ENCODE measurements at places on chromosomes 2 and 18. TPM values are rescaled to one million over a fixed set of nuclear protein-coding genes. Genes with fewer than 3 reads are reported as not detected.

Gene SERPINB13
- not detected for total RNA-seq

Gene MYOM1
- total RNA-seq, result 0.86 TPM

Gene NAT8
- not detected for total RNA-seq

Gene FKBP1B
- 9.3 TPM for total RNA-seq

Gene RAB6C
- under 0.01 TPM for total RNA-seq

Gene CXCR1
- total RNA-seq, result not detected

Gene RELCH
- 50.1 TPM for total RNA-seq

Gene C18orf54
- total RNA-seq, result 6.0 TPM

Gene RTP5
- not detected for total RNA-seq

Gene GALR1
- total RNA-seq, result not detected

Gene CFAP221
- total RNA-seq, result not detected

Gene NT5C1B
- total RNA-seq, result not detected

Gene POTEC
- total RNA-seq, result under 0.01 TPM

GRCh38 chr18:9248661-9249060, 85.9 kb upstream of the TWSG1 start:
- no peak for DNase-seq

DNA sequence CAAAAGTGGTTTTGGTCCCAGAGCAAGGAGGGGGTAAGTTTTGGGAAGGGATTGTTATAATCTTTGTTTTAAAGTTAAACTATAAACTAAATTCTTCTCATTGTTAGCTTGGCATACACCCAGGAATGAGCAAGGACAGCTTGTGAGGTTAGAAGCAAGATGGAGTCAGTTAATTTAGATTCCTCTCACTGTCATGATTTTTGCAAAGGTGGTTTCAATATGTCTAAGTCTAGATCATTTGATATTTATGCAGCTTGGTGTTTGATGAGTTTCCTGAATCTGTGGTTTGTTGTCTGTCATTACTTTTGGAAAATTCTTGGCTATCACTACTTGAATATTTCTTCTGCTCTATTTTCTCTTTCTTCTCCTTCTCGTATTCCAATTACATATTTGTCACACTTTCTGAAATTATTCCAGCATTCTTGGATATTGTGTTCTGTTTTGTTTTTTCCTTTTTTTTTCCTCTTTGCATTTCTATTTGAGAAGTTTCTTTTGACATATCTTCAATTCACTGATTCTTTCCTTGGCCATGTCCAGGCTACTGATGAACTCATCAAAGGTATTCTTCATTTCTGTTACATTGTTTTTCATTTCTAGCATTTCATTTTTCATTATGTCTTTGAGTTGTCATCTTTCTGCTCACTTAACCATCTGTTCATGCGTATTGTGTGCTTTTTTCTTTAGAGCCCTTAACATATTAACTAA, 5.1 kb downstream of the SP140 start:
- no peak for DNase-seq

GRCh38 chr2:40935349-40935748, 483.5 kb upstream of the SLC8A1 start:
- no peak for DNase-seq

DNA sequence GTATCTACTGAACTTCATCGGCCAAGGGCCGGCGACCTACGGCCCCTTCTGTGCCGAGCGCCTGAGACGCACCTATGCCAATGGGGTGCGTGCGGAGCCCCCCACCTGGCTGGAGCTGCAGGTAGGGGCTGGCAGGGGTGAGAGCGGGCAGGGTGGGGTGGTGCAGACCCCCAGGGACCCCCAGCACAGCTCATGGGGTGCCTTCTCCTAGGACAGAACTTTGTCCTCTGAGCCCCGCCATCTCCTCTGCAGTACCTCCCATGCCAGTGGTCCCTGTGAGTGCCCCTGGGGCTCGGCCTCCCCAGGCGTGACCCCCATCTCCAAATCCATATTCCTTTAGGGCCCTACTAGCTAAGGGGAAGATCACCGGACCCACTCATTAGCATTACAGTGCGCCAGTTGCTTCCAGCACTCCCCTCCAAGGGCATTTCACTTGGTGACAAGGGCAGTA, 23.9 kb upstream of the GPR17 start:
- DNase-seq, result no peak

DNA sequence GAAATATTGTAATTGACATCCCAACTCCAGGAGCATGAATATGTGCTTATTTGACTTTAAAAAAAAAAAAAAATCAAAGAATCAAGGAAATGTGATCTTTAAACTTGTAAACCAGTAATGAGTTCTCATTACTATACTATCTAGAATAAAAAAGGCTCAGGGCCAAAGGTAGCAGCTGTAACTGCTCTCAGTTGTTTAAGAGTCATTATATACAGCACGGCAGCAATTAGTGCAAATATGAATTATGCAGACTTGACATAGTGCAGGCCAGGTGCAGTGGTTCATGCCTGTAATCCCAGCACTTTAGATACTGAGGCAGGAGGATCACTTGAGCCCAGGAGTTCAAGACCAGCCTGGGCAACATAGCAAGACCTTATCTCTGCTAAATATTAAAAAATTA, 125.7 kb upstream of the TTC39C start:
- DNase-seq, result no peak

- DNase-seq, result peak; percentile 47
Measured at GRCh38 chr2:187422282-187422681, 25.8 kb downstream of the CALCRL start.

- DNase-seq, result no peak
Measured at GRCh38 chr18:500632-501405, at the start of gene COLEC12. Gene COLEC12 (minus strand): TSS chr18:500701. CDS start chr18:500514, 187 bp downstream.

DNA sequence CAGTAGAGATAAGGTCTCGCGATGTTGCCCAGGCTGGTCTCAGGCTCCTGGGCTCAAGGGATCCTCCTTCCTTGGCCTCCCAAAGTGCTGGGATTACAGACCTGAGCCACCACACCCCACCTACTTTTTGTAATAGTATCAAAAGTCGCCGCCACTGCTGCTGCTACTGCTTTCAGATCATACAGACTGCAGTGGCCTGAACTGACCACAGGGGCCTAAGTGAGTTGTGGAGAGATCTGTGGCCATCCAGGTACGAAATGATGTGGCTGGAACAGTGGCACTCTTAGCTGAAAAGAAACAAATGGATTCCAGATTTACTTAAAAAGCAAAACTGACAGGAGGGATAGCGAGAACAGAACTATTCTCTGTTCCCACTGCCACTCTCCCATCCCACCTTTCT, 32.9 kb upstream of the POMC start:
- DNase-seq, result no peak

DNA sequence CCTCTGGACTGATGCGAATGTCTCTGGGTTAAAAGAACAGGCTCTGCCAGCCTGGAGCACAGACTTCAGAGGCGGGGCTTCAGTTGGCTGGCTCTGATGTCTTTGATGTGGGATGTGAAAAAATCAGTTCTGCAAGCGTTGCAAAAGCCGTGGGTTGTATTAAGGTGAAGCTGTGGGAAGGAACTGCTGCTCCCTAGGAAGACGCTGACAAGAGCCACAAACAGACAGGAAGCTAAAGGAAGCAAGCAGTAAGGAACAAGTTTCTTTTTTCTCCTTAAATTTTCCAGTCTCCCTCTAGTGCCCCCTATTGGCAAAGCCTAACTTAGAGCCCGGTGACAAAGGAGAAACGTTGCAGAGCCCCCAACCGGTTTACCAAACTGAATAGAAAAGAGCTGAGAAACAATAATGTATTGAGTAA, 239.0 kb downstream of the CCDC178 start:
- peak; percentile 44 for DNase-seq

DNA sequence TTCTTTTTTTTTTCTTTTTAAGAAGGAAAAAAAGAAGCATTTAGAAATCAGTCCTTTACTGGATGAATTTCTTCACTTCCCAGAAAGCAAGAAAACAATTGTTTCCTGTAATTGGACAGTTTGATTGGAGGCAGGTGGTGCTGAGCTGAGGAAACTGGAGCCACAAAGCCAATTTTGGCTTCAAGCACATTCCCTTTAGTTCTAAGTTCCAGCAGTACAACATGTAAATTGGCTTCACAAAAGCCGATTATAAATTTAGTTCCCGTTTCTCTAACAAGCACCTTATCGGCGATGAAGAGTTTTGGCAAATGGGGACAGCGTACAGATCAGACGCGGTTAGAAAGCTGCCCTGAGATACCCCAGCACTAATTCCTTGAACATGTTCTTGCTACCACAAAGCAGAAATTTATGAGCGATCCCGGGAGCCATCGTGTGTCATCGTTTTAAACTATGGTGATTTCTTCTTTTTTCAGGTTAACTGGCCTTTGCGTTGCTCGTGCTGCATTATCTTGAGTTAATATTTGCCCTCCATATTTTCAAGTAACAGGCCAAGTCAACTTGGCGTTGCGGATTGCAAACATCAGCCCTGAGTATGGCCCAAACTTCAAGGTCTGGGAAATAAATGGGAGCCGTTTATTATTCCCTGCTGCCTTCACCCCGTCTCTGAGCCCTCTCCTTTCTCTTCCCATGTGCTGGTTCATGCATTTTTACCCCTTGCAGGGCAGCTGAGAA, 190.4 kb upstream of the ID2 start:
- no peak for DNase-seq

DNA sequence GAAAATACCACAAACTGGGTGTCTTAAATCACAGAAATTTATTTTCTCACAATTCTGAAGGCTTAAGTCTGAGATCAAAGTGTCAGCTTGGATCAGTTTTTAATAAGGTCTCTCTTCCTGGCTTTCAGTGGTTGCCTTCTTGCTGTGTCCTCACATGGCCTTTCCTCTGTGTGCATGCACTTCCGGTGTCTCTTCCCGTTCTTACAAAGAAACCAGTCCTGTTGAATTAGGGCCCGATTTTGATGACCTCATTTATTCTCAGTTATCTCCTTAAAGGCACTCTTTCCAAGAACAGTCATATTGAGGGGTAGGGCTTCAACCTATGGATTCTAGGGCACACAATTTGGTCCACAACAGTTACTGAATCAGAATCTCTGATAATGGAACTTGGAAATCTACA, 5.4 kb upstream of the XIRP2 start:
- no peak for DNase-seq

GRCh38 chr2:190197143-190197720, 122.4 kb downstream of the HIBCH start:
- peak; percentile 57 for DNase-seq

DNA sequence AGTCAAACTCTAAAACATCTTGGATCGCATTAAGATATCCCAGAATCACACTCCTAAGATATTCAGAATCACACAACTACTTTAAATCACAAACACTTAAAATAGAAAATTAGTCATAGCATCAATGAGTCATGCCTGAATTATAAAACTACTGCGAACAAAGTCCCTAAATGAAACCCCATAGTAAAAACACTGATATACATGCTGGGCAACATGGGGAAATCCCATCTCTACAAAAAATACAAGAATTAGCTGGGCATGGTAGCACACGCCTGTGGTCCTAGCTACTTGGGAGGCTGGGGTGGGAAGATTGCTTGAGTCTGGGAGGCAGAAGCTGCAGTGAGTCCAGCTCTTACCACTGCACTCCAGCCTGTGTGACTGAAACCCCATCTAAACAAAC, 101.7 kb downstream of the COBLL1 start:
- peak; percentile 56 for DNase-seq

GRCh38 chr2:201880579-201880978, 74.2 kb downstream of the CDK15 start:
- DNase-seq, result peak; percentile 75

GRCh38 chr2:172046080-172046678, 39.1 kb upstream of the DLX1 start:
- DNase-seq, result no peak

- no peak for DNase-seq
Measured at GRCh38 chr2:152198499-152198898, 22.9 kb upstream of the STAM2 start.

GRCh38 chr2:28263690-28264089, 129.0 kb upstream of the FOSL2 start:
- no peak for DNase-seq

DNA sequence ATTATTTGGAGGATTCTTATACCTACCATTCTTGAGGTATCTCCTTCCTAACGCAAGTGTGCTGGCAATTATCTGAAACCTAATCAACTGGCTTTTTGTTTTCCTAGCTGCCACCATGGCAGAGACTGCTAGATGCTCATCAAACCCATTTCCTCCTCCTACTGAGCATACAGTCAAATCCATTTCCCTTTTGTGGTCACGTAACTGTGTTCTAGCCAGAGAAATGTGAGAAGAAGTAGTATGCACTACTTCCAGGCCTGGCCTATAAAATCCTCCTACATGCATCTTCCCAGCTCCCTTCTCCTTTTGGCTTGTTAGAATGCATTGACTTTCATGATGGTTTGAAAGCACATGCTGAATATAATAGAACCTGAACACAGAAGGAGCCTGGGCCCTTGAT, 494.1 kb upstream of the MEIS1 start:
- DNase-seq, result no peak

GRCh38 chr2:13014783-13015182, 298.0 kb downstream of the TRIB2 start:
- DNase-seq, result no peak

GRCh38 chr2:8907764-8908288, 70.4 kb upstream of the KIDINS220 start:
- DNase-seq, result no peak

DNA sequence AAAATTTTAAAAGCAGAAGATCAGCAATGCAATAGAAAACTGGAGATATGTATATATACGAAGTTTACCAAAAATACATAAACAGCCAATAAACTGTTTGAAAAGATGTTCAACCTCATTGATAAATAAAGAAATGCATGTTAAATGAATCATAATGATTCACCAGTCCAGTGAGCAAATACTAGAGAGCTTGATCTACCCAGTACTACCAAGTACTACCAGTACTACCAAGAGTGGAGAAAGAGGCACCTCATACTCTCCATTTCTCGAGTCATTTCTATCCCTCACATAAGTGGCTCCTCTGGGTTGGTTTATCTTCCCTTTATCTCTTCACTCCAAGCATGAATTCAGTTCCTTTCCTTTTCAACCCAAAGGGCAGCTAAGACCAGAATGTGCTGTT, 138.9 kb downstream of the MREG start:
- DNase-seq, result no peak

DNA sequence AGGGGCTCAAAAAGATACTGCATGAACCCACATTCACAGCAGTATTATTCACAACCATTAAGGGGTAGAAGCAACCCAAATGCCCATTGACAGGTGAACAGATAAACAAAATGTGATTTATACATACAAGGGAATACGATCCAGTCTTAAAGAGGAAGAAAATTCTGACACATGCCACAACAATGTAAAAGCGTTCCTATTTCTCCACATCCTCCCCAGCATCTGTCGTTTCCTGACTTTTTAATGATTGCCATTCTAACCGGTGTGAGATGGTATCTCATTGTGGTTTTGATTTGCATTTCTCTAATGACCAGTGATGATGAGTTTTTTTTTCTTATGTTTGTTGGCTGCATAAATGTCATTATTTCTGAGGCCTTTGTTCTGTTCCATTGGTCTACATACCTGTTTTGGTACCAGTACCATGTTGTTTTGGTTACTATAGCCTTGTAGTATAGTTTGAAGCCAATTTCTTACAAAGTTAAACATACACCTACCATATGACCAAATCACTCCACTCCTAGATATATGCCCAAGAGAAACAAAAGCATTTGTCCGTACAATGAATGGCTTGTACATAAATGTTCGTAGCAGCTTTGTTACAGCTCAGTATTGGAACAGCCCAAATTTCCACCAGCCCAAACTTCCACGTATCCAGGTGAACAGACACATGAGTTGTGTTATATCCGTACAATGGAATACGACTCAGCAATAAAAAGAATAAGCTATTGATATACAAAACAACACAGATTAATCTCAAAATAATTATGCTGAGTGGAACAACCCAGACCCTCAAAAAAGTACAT, 85.1 kb downstream of the TMEM131 start:
- DNase-seq, result peak; percentile 21

- no peak for DNase-seq
Measured at GRCh38 chr18:24395049-24395795, 2.4 kb downstream of the OSBPL1A start.
